T-helper 9 cell (primary cell): ENCODE measurements at places on chromosomes 11 and 22.
A peak's percentile ranks its signal among the peaks of the same experiment; 100 is the strongest.

DNA sequence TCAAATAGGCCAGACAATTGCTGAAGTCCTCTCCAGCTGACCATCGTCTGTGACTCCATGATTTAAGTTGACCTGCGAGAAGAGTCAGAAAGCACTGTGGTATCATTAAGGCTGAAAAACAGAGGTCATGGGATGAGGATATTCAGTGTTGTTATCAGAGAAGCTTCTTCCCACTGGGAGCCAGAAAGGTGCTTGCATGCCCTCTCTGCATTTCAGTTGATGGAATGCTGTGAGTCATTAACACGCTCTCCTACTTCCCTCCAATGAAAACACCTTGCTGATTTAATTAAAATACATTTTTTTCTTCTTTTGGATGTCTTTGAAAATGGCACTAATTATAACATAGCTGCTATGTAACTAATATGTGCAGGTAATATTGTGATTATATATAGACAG, 667.0 kb downstream of the NTM start:
- no peak for DNase-seq

GRCh38 chr11:70885281-70886231, 366.8 kb downstream of the SHANK2 start:
- DNase-seq, result no peak

DNA sequence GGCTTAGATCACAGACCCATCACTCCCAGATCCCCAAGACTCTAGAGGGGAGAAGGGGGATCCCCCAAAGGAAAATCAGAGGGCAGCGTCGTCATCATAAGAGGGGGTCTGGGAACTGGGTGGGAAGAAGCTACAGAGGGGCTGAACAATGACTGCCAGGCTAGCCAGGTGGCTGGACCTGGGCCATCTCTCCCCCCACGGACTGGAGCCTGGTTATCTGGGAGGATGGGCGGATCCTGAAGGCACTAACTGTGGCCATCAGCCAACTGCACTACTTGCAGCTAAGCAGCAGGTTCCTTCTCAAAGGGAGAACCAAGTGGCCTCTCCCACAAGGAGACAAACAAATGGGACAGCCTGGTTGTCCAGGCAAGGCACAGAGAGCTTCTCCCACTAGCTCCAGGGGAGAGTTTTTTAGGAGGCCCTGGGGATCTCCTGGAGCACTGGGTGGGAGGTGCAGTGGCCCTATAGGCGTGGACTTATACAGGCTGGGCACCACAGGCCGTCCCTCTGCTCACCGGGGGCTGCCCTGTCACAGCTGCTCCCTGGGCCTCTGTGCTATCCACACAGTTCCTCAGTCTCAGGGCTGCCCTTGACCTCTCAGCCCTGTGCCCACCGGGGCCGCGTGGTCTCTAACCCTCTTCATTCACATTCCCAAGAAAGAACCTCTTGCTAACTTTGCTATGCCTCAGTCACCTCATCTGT, 15.4 kb downstream of the P2RY6 start:
- DNase-seq, result no peak

DNA sequence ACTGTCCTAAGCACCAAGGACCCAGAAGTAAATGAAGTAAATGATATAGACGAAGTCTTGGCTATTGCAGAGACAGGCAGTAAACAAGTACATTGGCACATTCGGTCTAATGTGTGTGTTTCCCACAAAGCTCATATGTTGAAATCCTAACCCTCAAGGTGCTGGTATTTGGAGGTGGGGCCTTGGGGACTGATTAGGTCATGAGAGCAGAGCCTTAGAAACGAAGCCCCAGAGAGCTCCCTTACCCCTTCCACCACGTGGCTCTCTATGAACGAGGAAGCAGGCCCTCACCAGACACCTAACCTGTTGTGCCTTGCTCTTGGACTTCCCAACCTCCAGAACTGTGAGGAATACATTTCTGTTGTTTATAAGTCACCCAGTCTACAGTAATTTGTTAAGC, 14.9 kb downstream of the CLMP start:
- DNase-seq, result no peak

DNA sequence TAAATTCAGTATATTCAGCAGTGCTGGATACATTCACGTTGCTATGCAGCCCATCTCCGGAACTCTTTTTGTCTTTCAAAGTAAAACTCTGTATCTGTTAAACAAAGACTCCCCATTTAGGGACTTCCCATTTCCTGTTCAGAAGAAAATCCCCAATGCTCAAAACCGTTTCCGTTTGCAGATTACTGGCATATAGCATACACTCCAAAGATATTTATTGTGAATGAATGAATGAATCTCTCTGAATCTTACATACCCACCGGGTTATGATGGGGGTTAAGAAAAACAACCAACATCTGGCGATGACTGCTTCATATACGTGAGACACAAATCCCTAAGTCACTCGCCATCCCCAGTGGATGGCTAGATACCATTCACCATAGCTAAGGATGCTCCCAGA, 1.6 kb downstream of the THY1 start:
- no peak for DNase-seq

GRCh38 chr11:69078508-69078907, 29.8 kb downstream of the TPCN2 start:
- no peak for DNase-seq

GRCh38 chr11:34546511-34547209, 33.1 kb upstream of the ELF5 start:
- no peak for DNase-seq

DNA sequence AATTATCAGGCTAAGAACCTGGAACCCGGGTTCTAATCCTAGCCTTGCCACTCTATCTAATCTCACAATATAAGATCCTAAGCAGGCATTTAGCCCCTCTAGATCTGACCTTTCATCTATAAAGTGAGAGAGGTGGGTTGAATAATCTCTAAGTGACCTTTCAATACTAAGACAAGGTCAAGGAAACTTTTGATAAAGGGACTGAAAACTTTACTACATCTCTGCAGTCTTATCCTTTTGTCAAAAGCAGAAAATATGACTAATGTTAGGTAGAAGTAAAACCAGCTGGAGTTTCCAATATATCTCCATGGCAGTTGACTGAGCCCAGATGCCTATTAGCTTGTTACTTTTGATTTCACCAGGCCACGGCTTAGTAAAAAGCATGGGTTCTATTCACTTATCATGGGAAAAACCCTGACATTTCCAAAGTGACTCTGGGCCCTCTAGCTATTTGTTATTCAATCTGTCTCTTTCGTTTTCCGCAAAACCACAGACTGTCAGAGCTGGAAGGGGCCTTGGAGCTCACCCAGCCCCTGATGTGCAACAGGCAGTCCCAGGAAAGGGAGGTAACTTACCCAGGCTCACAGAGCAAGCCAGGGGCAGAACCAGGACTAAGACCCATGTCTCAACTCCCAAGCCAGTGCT, 75.8 kb downstream of the RAB30 start:
- DNase-seq, result no peak

- no peak for DNase-seq
Observed at GRCh38 chr11:5231111-5231510, 3.2 kb downstream of the HBD start.

DNA sequence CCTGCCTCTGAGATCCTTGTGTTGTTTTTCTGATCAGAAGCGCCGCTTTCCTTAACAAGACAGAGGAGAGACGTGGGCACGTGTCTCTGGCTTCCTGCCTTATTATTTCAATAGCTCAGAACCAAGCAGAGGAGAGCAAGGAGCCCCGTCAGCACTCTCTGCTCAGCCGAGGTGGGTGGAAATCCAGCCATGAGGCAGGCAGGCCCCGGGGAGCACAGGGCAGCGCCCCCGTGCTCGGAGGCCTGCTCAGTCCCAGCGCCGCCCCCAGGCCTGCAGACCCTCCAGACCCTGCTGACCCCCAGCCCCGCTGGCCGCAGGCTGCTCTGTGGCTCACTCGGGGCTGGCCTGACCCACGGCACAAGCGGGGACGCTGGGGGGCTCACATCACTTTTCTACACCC, 162.8 kb downstream of the BRD1 start:
- no peak for DNase-seq

- no peak for DNase-seq
Observed at GRCh38 chr11:126485021-126485792, 129.7 kb downstream of the ST3GAL4 start.

DNA sequence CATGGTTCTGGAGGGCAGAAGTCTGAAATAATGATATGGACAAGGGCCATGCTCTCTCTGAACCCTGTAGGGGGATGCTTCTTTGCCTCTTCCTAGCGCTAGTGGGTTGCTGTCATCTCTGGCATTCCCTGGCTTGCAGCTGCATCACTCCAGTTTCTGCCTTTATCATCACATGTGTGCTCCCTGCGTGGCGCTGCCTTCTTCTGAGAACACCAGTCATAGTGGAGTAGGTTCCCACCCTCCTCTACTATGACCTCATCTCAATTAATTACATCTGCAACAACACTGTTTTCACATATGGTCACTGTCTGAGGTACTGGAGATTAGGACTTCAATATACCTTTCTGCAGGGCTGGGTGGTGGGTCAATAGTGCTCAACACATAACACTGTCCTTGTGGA, 402.3 kb upstream of the NARS2 start:
- DNase-seq, result no peak

GRCh38 chr11:34427186-34427805, 11.4 kb upstream of the CAT start:
- no peak for DNase-seq

DNA sequence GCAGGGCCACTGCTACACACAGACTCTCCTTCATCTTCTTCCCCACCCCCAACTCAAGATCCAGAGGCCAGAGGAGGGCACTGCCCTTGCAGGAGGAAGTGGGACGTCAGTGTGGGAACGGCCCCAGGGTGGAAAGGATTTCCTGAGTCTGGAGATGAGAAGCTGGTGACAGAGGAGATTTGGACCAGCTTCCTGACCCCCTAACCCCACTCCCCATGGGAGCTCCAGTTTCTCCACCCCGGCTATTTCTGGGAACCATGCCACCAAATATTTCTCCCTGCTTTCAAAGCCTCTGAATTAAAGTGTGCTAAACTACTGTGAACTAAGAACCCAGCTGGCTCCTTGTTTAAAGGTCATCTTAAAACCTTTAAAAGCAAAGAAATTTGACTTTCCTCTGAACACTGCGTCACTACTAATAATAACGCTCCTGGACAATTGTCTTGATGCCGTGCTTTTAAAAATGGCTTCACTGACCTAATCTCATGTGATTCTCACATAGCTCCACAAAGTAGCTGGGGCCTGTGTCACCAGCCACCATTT, 46.6 kb downstream of the CWC15 start:
- DNase-seq, result no peak

- DNase-seq, result no peak
Observed at GRCh38 chr11:10666556-10667520, 26.7 kb downstream of the IRAG1 start.

- DNase-seq, result no peak
Observed at GRCh38 chr11:106723071-106723470, 295.2 kb downstream of the GUCY1A2 start.

- peak; percentile 70 for DNase-seq
Observed at GRCh38 chr22:22692707-22693530, 48.5 kb downstream of the GGTLC2 start.

DNA sequence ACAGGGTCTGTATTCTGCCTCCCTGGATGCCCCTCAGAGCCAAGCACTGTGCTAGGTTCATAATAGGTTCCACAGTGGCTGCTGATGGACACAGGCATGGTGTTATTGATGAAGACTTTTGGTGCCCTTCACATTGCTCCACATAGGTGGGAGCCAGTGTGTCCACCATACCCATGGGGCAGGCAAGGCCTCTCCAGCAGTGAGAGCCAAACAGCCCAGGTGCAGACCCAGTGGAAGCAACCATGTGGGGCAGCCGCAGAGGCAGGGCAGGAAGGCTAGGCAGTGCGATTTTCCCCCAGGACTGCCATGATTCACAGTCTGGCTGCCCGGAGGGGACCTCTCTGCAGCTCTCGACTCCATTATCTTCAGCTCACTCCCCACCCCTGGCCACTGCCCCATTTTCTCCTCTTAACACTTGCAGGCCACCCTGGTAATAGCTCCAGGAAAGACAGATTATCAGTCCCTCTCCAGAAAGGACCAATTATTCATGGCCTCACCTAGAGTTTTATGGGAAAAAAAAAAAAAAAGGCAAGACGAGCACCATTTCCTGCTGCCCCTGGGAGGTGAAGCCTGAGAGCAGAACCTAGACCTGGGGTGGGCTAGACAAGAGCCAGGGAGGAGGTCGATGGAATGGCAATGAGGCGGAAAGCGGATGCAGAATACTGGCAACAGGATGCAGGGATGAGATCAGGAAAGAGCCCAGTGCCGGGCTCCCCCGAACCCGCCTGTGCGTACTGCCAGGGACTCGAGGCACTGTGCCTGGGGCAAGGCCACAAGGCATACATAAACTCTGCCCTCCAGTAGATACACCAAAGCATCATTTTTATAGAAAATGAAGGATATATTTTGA, 343.0 kb upstream of the NCAM1 start:
- DNase-seq, result no peak

GRCh38 chr11:118045191-118045590, 31.7 kb upstream of the TMPRSS4 start:
- no peak for DNase-seq

DNA sequence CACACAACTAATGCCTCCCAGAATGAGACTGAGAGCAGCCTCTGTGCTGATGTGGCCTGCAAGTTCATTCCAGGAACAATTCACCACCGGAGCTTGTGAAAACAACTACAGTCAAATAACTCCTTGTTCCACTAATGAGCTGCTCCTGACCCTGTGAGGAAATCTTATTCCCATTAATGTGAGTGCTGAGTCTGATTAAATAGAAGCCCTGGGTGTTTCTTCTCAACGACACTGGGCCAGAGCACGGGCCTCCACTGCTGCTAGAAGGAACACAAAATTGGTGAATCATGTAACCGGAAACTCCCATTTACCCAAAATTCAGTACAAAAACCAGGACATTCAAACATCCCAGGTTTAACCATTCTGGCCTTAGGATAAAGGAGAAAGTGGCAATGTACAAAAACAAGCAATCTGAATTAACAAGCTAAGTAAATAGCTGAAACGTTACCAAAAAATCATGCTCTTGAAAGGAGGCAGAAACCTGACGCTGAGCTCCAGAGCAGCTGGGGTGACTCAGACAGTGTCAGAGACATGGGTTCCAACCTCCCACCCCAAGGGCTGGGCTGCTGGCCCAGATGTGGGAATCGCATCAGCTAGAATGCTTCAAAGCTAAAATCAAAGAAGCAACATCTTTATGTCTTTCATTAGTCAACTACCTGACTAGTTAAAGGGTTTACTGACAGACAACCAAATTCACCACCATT, 26.7 kb downstream of the SERGEF start:
- no peak for DNase-seq

DNA sequence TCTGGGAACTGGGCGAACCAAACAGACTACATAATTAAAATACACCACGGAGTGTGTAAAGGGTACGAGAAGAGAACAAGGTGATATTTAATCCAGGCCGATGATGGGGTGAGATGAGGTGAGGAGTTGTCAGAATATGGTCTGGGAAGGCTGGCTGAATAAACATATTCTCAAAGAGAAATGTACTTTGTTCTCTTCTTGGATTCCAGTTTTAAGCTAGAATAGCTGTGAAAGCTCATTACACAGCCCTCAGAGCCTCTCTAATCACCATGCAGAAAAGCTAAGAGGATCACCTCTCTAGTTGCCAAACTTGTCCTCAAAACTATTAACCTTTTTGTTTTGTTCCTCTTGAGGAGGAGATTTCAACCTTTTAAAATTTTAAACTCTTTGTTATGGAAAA, 89.8 kb downstream of the ATG16L2 start:
- DNase-seq, result no peak

GRCh38 chr22:22840780-22841179, 46.8 kb upstream of the IGLL5 start:
- no peak for DNase-seq
